Bronchial epithelial cell (primary cell): ENCODE measurements at places on chromosomes 7 and 10. TPM values are rescaled to one million over a fixed set of nuclear protein-coding genes. Genes with fewer than 3 reads are reported as not detected.

Gene SSC4D
- total RNA-seq: 0.79 and 1.3 TPM in 2 replicates

Gene CALML3
- 0.53 and 1.0 TPM in 2 replicates for total RNA-seq

DNA sequence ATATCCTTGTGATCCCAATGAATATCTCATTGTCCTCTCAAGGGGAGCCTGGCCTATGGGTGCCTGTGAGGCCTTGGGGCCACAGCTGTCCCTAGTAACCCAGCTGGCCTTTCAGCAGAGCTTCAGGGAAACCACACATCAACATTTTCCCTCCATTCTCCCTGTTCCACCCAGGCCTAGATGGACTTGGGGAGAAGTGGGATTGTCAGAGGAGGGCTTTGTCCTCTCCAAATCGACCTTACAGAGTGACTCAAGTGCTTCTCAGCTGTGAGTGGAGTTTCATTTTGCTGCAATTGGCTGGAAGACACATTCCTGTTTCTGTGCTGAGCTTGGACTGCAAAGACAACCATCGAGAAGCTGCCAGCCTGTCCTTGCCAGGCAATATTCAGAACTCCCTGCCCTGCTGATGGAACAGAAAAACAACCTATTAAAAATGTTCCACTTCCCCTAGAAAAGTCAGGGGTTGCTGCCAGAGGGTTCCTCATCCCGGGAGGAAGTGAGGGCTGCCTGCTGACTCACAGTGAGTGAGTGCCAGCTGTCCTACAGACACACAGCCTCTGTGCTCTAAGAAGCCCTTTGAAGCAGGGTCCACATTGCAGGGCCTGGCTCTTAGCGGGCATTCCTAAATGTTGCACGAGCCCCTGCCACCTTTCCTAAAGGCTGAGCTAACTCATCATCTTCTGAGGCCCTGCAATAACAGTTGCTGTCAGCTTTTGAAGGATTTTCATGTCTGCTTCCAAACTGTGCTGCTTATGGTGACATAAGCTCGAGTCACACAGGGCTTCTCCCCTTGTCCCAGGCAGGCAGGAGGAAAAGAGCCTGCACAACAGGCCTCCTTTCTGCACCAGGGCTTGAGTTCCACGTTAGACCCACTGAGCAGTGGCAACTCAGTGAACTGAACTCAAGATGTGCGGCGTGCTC lies 20.5 kb downstream of the STRA8 start:
- DNase-seq: peak; percentile 80

- DNase-seq: no peak
Measured at GRCh38 chr7:104926601-104927041, 87.4 kb upstream of the KMT2E start.

DNA sequence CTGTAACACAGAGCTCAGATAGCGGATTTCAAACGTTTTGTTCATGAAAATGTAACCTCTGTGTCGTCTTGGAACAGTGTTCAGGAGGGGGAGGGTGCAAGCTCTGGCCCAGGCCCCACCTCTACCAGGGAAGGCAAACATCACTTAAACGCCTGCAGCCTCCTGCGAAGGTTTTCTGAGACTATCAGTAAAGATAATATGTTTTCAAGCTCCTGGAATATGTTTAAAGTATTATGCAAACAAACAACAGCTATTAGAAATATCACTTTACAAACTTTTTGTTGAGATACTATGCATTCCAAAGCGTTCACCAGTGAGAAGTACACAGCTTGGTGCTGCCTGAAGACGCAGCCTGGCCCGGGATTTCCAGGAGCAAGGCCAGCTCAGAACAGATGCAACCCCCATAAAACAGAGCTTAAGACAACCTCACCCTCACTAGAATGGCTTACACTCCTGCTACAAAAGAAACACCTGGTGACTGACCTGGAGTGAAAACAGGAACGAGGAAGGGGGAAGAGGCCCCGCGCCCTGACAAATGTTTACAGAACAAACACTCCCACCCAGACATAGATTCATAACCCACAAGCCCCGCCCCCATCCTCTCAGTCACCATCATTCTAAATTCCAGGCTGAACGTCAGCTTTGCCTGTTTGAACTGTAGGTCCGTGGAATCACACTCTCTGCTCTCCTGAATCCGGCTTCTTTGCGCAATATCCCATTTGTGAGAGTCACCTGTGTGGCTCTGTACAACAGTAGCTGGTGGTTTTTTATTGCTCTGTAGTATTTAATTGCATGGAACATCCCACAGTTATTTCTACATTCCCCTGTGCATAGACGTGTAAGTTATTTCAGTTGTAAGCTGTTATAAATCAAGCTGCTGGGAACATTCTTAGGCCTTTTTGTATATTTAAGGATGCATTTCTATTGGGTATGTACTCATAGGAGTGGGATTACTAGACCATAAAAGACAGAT lies 155.0 kb downstream of the PTPRN2 start:
- peak; percentile 99 for DNase-seq

- DNase-seq: no peak
Measured at GRCh38 chr7:43010061-43010460, 77.9 kb downstream of the MRPL32 start.

- DNase-seq: no peak
Measured at GRCh38 chr7:12670743-12671520, 16.5 kb upstream of the ARL4A start.

- DNase-seq: no peak
Measured at GRCh38 chr10:76286536-76286935, 855.1 kb downstream of the LRMDA start.

DNA sequence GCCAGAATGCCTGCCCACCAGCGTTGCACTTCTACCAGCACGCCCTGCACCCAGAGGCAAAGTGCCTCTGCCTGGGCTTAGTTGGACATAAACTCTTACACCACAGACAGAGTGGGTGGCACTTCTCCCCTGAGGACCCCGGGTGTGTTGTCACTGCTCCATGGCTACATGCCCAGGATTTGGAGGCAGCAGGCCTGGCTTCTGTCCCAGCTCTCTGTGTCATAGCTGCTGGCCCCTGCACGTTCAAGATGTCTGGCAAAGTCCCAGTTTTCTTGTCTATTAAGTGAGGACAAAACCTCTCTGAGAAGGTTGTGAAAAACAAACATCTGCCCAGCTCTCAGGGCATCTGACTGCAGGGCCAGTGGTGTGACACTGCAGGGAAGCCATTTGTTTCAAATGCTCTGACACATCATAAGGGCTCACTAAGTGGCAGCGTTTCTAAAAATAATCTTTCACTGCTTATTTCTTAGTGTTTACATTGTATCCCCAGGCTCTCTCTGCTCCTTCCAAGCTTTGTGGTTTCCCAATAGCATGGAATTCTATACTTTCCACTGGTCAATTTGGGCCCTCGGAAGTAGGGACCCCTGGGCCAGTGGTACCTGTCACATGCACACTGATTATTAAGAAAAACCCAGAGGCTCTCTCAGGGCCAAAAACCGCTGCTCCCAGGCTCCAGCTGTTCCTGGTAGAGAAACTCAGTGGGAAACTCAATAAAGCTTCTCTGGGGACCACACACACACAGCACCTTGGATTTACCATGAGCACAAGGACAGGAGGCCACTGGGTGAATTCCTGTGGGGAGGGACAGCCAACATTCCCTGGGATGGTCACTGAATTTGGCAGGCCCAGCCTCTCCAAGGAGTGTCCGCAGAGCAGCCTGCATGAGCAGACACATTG lies 86.2 kb upstream of the ANLN start:
- DNase-seq: peak; percentile 88

GRCh38 chr10:113681533-113682470 lies 2.1 kb downstream of the CASP7 start:
- no peak for DNase-seq

GRCh38 chr7:111126987-111127386 lies 36.1 kb downstream of the LRRN3 start:
- peak; percentile 58 for DNase-seq

DNA sequence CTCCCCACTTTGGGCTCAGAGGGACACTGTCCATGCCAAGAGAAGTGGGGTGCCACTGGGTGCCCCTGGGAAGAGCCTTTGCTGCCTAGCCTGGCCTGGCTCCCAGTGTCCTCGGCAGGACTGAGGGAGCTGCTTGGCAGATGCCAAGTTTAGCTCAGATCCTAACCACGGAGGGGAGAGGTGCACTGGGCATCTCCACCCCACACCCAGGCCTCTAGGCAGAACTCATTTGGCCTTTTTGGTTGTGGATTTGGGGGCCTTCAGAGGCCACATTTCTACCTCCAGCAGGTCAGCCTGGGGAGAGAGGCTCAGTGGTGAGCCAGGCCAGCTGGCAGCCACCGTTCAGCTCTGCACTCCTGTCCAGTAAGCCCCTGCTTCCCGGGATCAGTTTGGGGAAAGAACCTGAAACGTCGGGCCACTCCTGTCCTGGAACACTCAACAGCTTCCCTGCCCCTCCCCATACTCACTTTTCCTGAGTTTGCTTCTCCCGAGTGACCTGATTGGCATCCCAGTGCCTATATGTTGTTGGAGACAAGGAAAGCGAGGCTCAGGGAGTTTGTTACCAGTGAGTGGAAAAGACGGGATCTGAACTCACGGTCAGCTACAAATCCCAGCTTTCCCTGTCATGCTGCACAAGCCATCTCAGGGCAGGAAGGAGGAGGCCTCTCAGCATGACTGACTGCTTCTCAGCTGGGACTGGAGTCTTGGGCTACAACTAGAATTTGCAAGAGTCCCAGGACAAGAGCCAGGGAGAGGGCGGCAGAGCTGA lies 11.2 kb upstream of the CXCL12 start:
- no peak for DNase-seq
